ENCODE measurements at places on chromosomes 1 and 21. TPM values are rescaled to one million over a fixed set of nuclear protein-coding genes. Genes with fewer than 3 reads are reported as not detected.

PADI3 gene
- total RNA-seq, result not detected

GRIK3 gene
- not detected for total RNA-seq

CHRM3 gene
- not detected for total RNA-seq

CSMD2 gene
- 0.82 TPM for total RNA-seq

FAM177B gene
- not detected for total RNA-seq

CD160 gene
- total RNA-seq, result not detected

SYCP1 gene
- total RNA-seq, result not detected

AJAP1 gene
- 0.57 TPM for total RNA-seq

GART gene
- 75.4 TPM for total RNA-seq

CFHR2 gene
- not detected for total RNA-seq

MFAP2 gene
- total RNA-seq, result 47.7 TPM

HES3 gene
- not detected for total RNA-seq

BLZF1 gene
- 56.7 TPM for total RNA-seq

CNR2 gene
- under 0.01 TPM for total RNA-seq
